CD4-positive, alpha-beta T cell treated with Interferon alpha-2 for 1 hour (primary cell): ENCODE measurements at places on chromosomes 13 and 19.

- DNase-seq = peak; percentile 90
Observed at GRCh38 chr19:36837906-36838783, at the start of gene ZNF790. Gene ZNF790, minus strand, starts transcription at chr19:36838387. Its CDS starts 12,768 bp downstream, at chr19:36825619.

- no peak for DNase-seq
Observed at GRCh38 chr13:44354331-44354730, 19.3 kb upstream of the SERP2 start.

- no peak for DNase-seq
Observed at GRCh38 chr13:72523593-72523992, 203.8 kb downstream of the MZT1 start.

DNA sequence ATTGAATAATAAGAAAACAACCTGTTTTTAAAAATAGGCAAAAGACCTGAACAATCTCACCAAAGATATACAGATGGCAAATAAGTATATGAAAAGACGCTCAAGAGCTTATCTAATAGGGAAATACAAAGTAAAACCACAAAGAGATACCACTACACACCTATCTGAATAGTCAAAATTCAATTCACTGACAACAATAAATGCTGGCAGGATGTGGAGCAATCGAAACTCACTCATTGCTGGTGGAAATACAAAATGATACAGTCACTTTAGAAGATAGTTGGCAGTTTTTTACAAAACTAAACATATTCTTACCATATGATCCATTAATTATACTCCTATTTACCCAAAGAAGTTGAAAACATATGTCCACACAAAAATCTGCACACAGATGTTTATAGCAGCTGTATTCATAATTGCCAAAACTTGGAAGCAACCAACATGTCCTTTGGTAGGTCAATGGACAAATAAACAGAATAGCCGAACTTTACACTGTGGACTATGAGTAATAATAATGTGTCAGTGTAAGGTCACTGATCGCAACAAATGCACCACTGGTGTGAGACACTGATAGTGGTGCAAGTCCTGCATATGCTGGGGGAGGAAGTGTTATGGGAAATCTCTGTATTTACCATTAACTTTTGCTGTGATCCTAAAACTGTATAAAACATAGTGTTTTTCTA lies 20.8 kb downstream of the ZC3H13 start:
- no peak for DNase-seq

- peak; percentile 35 for DNase-seq
Observed at GRCh38 chr13:75258159-75258782, 223.7 kb downstream of the TBC1D4 start.

GRCh38 chr13:27311518-27312210 lies 41.0 kb downstream of the RASL11A start:
- no peak for DNase-seq

- DNase-seq = no peak
Observed at GRCh38 chr19:5957170-5957569, 20.8 kb downstream of the RANBP3 start.

- no peak for DNase-seq
Observed at GRCh38 chr13:30847650-30848307, 58.3 kb upstream of the MEDAG start.

- DNase-seq = peak; percentile 79
Observed at GRCh38 chr19:35644987-35645679, 3.0 kb upstream of the COX6B1 start.

DNA sequence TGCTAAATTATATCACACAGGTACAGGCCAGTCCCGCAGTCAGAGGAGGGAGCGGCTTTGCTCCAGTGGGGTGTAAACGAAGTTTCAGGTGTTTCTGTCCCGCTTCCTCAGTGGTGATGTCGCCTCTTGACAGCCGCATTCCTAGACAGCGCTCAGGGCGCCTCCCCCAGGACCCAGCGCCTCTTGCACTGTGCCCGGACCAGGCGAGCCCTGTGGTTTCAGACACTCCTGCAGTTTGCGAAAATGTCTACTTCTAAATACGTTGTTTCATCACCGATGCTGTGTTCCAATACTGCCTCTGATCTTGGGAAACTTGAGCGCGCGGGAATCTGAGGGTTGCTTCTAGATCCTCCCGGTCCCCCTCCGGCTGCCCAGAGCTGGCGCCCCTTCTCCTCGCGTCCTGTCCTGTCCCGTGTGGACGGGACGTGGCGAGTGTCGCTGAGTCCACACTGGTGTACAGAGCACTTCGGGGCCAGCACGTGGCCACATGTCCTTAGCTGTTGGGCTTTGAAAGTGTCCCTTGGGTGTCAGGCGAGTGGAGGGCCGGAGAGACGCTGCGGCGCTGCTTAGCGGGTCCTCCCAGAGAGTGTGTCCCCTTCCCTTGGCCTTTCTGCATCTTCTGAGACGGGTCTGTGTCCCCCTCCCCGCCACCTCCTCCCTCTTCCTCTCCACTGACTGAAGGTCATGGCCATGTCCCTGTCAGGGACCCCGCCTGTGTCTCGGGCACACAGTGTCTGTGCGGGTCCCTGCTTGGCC lies 14.6 kb upstream of the RPS15 start:
- DNase-seq = no peak
